Neural progenitor cell (in vitro differentiated cells): ENCODE measurements at places on chromosomes 1 and 21. TPM values are rescaled to one million over a fixed set of nuclear protein-coding genes. Genes with fewer than 3 reads are reported as not detected.

TDRD5 gene
- 0.09 TPM in 2 replicates for total RNA-seq

SAMD13 gene
- total RNA-seq: 4.6 and 5.6 TPM in 2 replicates

KPNA6 gene
- 58.5 and 69.3 TPM in 2 replicates for total RNA-seq

HIVEP3 gene
- total RNA-seq: 0.37 and 1.1 TPM in 2 replicates

SEC16B gene
- 0.67 and 0.74 TPM in 2 replicates for total RNA-seq

TMEM183A gene
- 92.4 and 111 TPM in 2 replicates for total RNA-seq

SLC45A3 gene
- 5.1 and 8.9 TPM in 2 replicates for total RNA-seq

BMP8B gene
- total RNA-seq: 0.24 and 0.28 TPM in 2 replicates

PCAT6 gene
- total RNA-seq: 4.2 TPM in 1 of 2 replicates, not detected in the other

OR10J1 gene
- not detected in 2 replicates for total RNA-seq

NBPF8 gene
- 6.3 and 7.2 TPM in 2 replicates for total RNA-seq

CSMD2 gene
- 2.6 and 3.5 TPM in 2 replicates for total RNA-seq

KPRP gene
- not detected in 2 replicates for total RNA-seq

NMNAT2 gene
- total RNA-seq: 0.49 and 2.7 TPM in 2 replicates

LCE2B gene
- total RNA-seq: not detected in 2 replicates

ADAMTS5 gene
- under 0.01 TPM in 1 of 2 replicates, not detected in the other for total RNA-seq

HUNK gene
- 4.7 and 5.7 TPM in 2 replicates for total RNA-seq
